ENCODE measurements at places on chromosomes 7 and 10.

DNA sequence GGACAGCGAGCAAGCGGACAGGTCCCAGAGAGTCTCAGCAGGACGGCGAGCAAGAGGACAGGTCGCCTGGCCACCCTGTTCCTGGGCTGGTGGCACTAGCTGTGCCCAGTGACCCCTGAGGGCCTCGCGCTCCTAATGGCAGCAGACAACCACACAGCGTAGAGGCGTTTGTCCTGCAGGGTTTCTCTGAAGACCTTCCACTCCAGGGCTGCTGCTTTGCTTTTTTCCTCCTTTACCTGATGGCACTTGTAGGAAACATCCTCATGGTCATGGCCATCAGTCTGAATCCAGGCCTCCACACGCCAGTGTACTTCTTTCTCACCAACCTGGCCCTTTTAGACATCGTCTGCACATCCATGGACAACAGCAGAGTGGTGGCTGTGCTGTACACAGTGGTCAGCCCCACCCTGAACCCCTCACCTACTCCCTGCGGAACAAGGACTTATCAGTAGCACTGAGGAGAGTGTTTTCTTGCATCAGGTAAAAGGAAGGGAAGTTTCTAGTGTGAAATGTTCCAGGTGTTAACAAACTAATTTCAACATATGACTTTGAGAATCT, 27.4 kb downstream of the SCART1 start:
- DNase-seq: no peak

GRCh38 chr10:48439581-48440041, 133.1 kb downstream of the MAPK8 start:
- no peak for DNase-seq

DNA sequence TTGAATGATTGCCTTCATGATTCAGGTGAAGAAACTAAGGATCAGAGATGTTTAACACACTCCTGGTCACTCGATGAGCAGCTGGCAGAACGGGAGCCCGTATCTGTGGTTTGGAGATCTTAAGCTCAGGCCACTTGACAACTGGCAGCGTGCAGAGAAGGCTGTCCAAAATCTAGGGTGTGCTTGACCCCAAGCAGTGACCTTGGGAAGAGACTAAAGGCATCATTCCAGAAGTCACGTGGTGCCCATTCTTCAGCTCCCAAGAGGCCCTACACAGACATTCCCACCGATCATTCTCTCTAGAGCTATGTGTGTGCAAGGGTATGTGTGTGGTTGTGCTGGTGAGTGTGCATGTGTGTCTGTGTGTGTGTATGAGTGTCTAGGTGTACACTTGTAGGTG, 493.8 kb downstream of the TCERG1L start:
- no peak for DNase-seq

GRCh38 chr7:123120286-123120685, 79.5 kb downstream of the SLC13A1 start:
- no peak for DNase-seq

Data from mucosa of descending colon (tissue), 3 donors.